Transverse colon (tissue), 4 donors: ENCODE measurements at places on chromosomes 7 and 10.

DNA sequence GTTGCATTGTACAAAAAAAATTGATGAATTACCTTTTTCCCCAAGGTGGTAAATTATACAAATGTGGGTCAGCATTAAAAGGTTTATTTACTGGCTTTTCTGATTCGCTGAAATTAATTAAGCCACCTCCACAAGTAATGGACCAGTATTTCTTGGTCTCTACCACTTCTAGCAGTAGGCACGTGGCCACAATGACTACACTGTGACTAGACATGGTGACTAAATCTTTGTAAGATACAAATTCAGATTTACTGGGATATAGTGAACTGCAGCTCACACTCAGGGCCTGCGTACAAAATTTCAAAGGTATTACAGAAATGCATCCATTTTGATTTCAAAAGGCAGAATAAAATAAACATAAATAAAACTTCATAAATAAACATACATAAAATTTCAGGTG lies 10.9 kb downstream of the HPSE2 start:
- no peak for DNase-seq

DNA sequence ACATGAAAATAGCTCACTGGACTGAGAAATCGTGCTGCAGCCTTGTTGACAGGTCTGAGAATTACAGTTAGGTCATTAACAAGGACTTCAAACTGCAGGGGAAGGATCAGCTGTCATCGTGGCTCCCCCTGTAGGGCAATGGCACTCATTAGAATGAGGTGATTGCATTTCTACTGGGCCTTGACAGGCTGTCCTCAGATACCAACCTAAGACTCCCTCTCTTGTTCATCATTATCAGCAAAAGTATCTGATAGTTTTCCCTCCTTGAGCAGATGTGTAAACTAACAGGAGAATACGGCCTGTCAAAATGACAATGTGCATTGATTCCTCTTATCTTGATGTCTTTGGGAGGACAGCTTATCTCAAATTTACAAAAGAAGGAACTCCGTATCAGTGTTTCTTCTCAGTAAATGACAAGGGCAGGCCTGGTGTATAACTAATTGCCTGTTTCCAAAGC lies 648.5 kb upstream of the LRRN3 start:
- DNase-seq = no peak

- peak; percentile 18 for DNase-seq
Measured at GRCh38 chr10:74039561-74040145, 41.7 kb downstream of the VCL start.

- no peak for DNase-seq
Measured at GRCh38 chr7:69450456-69450855, 147.8 kb upstream of the AUTS2 start.

DNA sequence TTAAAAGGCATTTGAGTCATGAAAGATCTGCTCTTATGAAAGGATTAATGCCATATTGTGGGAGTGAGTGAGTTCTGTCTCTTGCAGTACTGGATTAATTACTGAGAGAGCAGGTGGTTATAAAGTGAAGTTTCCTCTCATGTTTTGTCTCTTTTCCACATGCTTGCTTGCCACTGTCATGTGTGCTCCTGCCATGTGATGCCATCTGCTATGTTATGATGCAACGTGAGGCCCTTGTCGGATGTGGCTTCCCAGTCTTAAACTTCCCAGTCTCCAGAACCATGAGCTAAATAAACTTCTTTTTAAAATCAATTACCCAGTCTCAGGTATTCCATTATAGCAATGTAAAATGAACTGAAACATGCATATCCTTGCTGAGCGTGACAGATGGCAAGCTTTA lies 22.7 kb upstream of the TCTN3 start:
- DNase-seq = no peak

GRCh38 chr10:62456611-62457101 lies 82.5 kb downstream of the ZNF365 start:
- DNase-seq = peak; percentile 8
